ENCODE measurements at places on chromosomes 5 and 9.

GRCh38 chr5:150399524-150400211 lies 13.0 kb downstream of the CD74 start:
- no peak for DNase-seq

DNA sequence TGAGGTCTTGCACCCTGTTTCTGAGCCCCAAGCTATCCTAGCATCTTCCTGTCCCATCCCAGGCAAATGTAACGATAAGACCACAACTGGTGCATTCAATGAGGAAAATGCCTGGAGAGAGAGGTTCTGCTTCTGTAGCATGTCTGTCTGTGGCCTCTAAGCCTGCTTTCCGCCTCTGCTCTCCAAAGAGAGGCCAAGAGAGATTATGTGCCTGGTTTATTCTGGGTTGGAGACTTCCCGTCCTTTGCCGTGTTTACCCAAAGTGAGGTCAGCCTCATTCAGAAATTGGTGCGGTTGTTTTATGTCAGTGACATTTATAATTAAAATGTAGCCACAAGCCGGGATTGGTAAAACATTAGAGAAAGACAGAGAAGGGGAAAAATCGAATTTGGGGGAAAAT lies 77.8 kb downstream of the FGF1 start:
- DNase-seq, result no peak

- DNase-seq, result no peak
These were observed 39.6 kb upstream of the SYNPO start for GRCh38 chr5:150600616-150601490.

- DNase-seq, result peak; percentile 24
These were observed 7.2 kb downstream of the TOR1A start for GRCh38 chr9:129816501-129817435.

GRCh38 chr9:5442400-5443011 lies 4.8 kb upstream of the PLGRKT start:
- DNase-seq, result peak; percentile 55

GRCh38 chr9:93471124-93471523 lies 17.7 kb upstream of the FAM120AOS start:
- DNase-seq, result no peak

- no peak for DNase-seq
These were observed 84.8 kb downstream of the WNK2 start for GRCh38 chr9:93268551-93269314.

- DNase-seq, result no peak
These were observed 80.5 kb downstream of the SLC1A3 start for GRCh38 chr5:36686881-36687280.

DNA sequence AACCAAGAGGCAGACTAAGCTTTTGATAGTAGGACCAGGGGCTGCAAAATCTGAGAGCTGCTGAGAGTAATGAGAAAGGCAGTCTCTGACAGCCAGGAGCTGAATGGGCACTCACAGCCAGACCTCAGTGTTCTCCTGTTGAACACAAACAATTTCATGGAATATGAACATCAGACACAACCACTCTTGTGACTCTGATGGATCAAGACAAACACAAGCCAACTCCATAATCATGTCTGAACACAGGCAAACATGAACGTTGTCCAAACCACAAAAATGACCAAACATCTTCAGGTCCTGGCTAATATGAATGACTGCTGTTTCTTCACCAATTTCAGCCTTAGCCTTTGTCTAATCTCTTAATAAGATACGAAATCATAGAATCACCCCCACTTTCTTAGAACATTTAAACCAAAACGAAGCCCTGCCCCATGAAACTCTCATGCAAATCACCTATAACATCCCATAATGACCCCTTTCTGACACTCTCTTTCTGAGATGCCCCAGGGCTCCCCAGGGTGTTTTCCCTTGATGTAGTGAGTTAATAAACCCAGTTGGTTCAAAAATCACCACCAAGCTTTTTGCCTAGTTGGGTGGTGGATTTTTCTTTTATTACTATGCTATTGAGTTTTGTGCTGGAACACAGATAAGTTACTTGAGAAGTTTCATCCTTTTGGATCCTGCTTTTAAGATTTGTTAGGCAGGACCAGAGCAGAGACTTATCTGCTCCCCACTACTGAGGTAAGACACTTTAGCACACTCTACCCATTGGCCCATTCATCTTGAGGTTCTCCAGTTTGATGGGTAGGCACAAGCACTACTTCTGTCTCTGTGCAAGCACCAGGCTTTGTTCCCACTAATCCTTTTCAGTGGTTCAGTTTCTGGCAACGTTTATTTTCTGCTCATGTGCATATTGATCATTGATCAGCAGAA lies 5.9 kb upstream of the ERAP2 start:
- peak; percentile 18 for DNase-seq

- no peak for DNase-seq
These were observed 55.3 kb downstream of the SMIM23 start for GRCh38 chr5:171840711-171841522.

- no peak for DNase-seq
These were observed 20.0 kb downstream of the ANKRD33B start for GRCh38 chr5:10583663-10584572.

- no peak for DNase-seq
These were observed 250.1 kb upstream of the KLF4 start for GRCh38 chr9:107739601-107740082.
